CD8-positive, alpha-beta memory T cell (primary cell): ENCODE measurements at places on chromosomes 4 and X.
A peak's percentile ranks its signal among the peaks of the same experiment; 100 is the strongest.

GRCh38 chrX:112735147-112735546 is 55.4 kb upstream of the LHFPL1 start:
- H3K36me3 ChIP-seq: no peaks in the 10 kb centered on the region
- no peak overlapping the region for H3K4me3 ChIP-seq
- no peak for DNase-seq
- H3K4me1 ChIP-seq: no peaks in the 10 kb centered on the region
- no peak overlapping the region for H3K27ac ChIP-seq
- H3K27me3 ChIP-seq: no peaks in the 10 kb centered on the region

- H3K4me1 ChIP-seq: no peaks in the 10 kb centered on the region
- DNase-seq: no peak
- no peak overlapping the region for H3K27ac ChIP-seq
- no peaks in the 10 kb centered on the region for H3K27me3 ChIP-seq
- no peak overlapping the region for H3K4me3 ChIP-seq
- no peaks in the 10 kb centered on the region for H3K36me3 ChIP-seq
Observed at GRCh38 chrX:135307171-135307570, 2.1 kb upstream of the ETDC start.

GRCh38 chr4:10184041-10184440 is 67.4 kb upstream of the WDR1 start:
- no peak for DNase-seq
- peak overlapping the region; percentile 86 for H3K27ac ChIP-seq
- no peak overlapping the region for H3K4me3 ChIP-seq

GRCh38 chrX:65035446-65035770 is 59.2 kb upstream of the ZC4H2 start:
- no peak for DNase-seq
- H3K27ac ChIP-seq: peak overlapping the region; percentile 65
- H3K27me3 ChIP-seq: no peaks in the 10 kb centered on the region
- no peaks in the 10 kb centered on the region for H3K4me1 ChIP-seq

- H3K4me3 ChIP-seq: no peak overlapping the region
- no peaks in the 10 kb centered on the region for H3K27me3 ChIP-seq
- H3K36me3 ChIP-seq: no peaks in the 10 kb centered on the region
- DNase-seq: no peak
- no peak overlapping the region for H3K27ac ChIP-seq
Observed at GRCh38 chr4:23320931-23321587, 568.8 kb downstream of the PPARGC1A start.

GRCh38 chr4:121674696-121675095 is 22.1 kb downstream of the ANXA5 start:
- no peak overlapping the region for H3K27ac ChIP-seq
- no peaks in the 10 kb centered on the region for H3K27me3 ChIP-seq
- H3K36me3 ChIP-seq: peaks cover 6% of the 10 kb centered on the region
- no peaks in the 10 kb centered on the region for H3K4me1 ChIP-seq

- DNase-seq: no peak
- no peaks in the 10 kb centered on the region for H3K27me3 ChIP-seq
- no peak overlapping the region for H3K27ac ChIP-seq
- peaks cover 8% of the 10 kb centered on the region for H3K4me1 ChIP-seq
- H3K36me3 ChIP-seq: no peaks in the 10 kb centered on the region
- H3K4me3 ChIP-seq: no peak overlapping the region
Observed at GRCh38 chrX:39953879-39954278, 143.9 kb downstream of the BCOR start.

GRCh38 chr4:23903859-23904438 is 14.1 kb upstream of the PPARGC1A start:
- no peak overlapping the region for H3K4me3 ChIP-seq
- H3K4me1 ChIP-seq: no peaks in the 10 kb centered on the region

- no peaks in the 10 kb centered on the region for H3K36me3 ChIP-seq
- DNase-seq: no peak
- H3K27ac ChIP-seq: no peak overlapping the region
- H3K4me3 ChIP-seq: no peak overlapping the region
- H3K27me3 ChIP-seq: no peaks in the 10 kb centered on the region
Observed at GRCh38 chr4:2062808-2063524, 3.8 kb downstream of the NAT8L start.

DNA sequence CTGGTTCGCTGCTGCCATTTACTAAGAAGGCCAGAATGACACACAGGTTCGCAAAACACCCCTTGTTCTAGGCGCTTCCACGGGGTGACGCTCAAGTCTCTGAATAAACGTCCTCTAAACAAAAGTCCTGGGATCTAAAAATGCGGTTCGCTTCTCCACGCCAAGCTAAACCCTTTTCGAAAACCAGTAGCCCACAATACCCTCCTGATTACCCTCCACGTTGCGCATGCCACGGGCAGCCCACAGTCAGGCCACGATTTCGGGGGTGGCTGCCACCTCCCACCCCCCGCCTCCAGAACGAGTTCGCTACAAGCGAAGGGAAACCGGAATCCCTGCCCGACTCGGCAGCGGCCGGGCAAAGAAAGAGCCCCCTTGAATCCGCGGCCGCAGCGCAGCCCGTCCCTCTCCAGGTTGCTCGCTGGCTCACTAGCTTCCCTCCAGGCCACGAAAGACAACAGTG is 423 bp downstream of the RPL39 start:
- peaks cover 6% of the 10 kb centered on the region for H3K36me3 ChIP-seq
- peak overlapping the region; percentile 91 for H3K27ac ChIP-seq
- peak overlapping the region; percentile 72 for H3K4me3 ChIP-seq
- DNase-seq: peak; percentile 44
- no peaks in the 10 kb centered on the region for H3K27me3 ChIP-seq
- H3K4me1 ChIP-seq: peaks cover 25% of the 10 kb centered on the region

DNA sequence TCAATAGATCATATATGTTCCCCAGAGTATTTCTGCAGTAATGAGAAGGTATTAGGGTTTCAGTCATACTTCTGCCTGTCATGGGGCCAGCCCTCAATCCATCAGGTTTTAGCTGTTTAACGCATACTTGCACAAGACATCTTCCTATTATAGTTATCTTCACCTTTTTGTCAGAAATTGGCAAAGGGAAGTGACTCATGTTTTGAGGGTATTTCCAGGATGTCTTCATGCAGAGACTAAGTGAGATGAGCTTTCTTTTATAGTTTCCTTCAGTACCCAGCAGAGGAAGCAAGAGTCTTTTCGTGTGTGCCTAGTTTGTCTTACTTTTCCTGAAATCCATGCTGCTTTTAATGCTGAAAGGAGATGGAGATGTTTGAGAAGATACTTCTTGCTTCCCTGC is 9.5 kb downstream of the CSTF2 start:
- peak overlapping the region; percentile 1 for H3K27ac ChIP-seq
- no peak for DNase-seq
- peaks cover 32% of the 10 kb centered on the region for H3K36me3 ChIP-seq
- H3K4me3 ChIP-seq: no peak overlapping the region

- peaks cover 21% of the 10 kb centered on the region for H3K36me3 ChIP-seq
- H3K4me1 ChIP-seq: no peaks in the 10 kb centered on the region
- no peak overlapping the region for H3K27ac ChIP-seq
- no peak overlapping the region for H3K4me3 ChIP-seq
- H3K27me3 ChIP-seq: no peaks in the 10 kb centered on the region
Observed at GRCh38 chrX:16839852-16840460, 30.2 kb downstream of the RBBP7 start.

DNA sequence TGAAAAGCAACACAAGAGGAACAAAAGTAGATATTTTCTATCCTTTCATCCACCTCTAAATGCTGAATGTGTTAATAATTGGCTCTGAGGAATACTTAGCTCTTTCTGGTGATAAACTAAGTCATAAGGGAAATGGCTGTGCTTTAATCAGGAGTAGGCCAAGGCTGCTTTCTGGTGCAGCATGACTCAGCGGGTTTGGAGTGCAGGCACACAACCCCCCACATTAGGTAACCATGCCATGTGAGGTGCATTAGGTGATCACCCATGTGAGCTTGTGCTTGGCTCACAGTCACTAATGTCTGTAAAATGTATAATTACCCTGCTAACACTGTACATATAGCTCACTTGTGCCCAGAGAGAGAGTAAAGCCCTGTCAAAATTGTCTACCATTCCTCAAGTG is 57.2 kb downstream of the USP38 start:
- no peaks in the 10 kb centered on the region for H3K27me3 ChIP-seq
- no peaks in the 10 kb centered on the region for H3K36me3 ChIP-seq
- H3K4me3 ChIP-seq: no peak overlapping the region
- no peak overlapping the region for H3K27ac ChIP-seq
- no peak for DNase-seq
- H3K4me1 ChIP-seq: no peaks in the 10 kb centered on the region

GRCh38 chrX:18828832-18829404 is 121.5 kb downstream of the PPEF1 start:
- H3K27ac ChIP-seq: no peak overlapping the region
- no peak overlapping the region for H3K4me3 ChIP-seq
- no peak for DNase-seq
- H3K36me3 ChIP-seq: no peaks in the 10 kb centered on the region

DNA sequence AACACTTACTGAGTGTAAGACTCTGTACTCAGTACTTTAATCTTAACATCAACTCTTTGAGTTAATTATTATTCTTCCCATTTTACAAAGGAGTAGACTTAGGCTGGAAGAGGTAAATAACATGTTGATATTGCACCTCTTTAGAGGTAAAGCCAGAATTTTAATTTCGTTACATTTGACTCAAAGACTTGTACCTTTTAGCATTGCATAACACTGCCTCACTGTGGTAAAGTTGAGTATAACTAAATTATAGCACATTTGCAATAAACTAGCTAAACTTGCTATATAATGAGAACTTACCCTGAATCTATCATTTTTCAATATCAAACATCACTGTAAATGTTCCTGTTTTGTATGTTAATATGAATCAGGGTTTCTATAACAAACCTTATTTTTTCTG is 218.5 kb downstream of the PRR32 start:
- no peak overlapping the region for H3K27ac ChIP-seq
- no peak for DNase-seq
- no peaks in the 10 kb centered on the region for H3K36me3 ChIP-seq

GRCh38 chr4:122633211-122633610 is 12.3 kb upstream of the IL21 start:
- H3K27me3 ChIP-seq: no peaks in the 10 kb centered on the region
- no peaks in the 10 kb centered on the region for H3K36me3 ChIP-seq

- no peak overlapping the region for H3K4me3 ChIP-seq
- DNase-seq: no peak
- H3K27ac ChIP-seq: no peak overlapping the region
- H3K27me3 ChIP-seq: no peaks in the 10 kb centered on the region
- H3K4me1 ChIP-seq: no peaks in the 10 kb centered on the region
Observed at GRCh38 chr4:2186133-2186864, 55.6 kb downstream of the HAUS3 start.

DNA sequence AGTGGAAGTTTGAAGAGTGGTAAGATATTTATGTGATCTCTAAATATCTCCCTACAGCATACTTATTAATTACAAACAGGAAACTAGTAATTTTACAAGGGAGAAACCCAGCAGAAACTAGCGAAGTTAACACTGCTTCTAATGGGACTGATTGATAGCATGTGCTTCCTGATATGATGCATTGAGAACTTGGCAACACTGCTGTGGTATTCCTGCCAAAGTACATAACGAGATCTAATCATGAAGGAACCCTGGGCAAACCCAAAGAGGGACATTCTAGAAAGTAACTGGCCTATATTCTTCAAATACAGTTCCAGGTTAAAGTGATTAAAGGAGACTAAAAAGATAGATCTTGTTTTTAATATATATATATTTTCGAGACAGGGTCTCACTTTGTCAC is 4.6 kb upstream of the GPR34 start:
- no peaks in the 10 kb centered on the region for H3K36me3 ChIP-seq
- no peaks in the 10 kb centered on the region for H3K27me3 ChIP-seq
- no peaks in the 10 kb centered on the region for H3K4me1 ChIP-seq
- no peak overlapping the region for H3K4me3 ChIP-seq
- no peak overlapping the region for H3K27ac ChIP-seq

GRCh38 chr4:142365391-142365790 is 480.7 kb downstream of the INPP4B start:
- H3K36me3 ChIP-seq: no peaks in the 10 kb centered on the region
- H3K4me1 ChIP-seq: peaks cover 50% of the 10 kb centered on the region
- H3K27me3 ChIP-seq: no peaks in the 10 kb centered on the region
- DNase-seq: no peak
- no peak overlapping the region for H3K27ac ChIP-seq
- H3K4me3 ChIP-seq: no peak overlapping the region

GRCh38 chr4:77697860-77698590 is 92.4 kb downstream of the CXCL13 start:
- no peak for DNase-seq
- no peak overlapping the region for H3K27ac ChIP-seq
- H3K4me1 ChIP-seq: no peaks in the 10 kb centered on the region
- no peaks in the 10 kb centered on the region for H3K36me3 ChIP-seq

DNA sequence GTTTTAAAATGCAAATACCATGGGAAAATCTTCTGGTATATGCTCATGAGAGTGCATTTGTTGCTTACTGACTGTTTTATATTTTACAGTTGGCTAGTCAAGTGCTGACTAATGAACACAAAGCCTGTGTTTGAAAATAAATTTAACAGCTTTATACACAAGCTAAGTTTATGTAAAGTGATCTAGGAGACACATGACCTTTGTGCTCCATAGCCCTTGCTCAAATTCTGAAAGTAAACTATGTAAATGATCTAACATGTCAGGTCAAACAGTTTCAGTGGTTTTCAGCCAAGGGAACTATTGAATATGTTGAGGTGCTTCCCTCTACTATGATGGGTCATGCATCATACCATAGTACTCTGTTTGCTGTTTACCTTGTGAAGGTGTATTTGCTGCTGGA is 36.7 kb downstream of the DIAPH2 start:
- H3K4me3 ChIP-seq: no peak overlapping the region
- DNase-seq: no peak
- H3K36me3 ChIP-seq: no peaks in the 10 kb centered on the region
- no peaks in the 10 kb centered on the region for H3K27me3 ChIP-seq
- no peak overlapping the region for H3K27ac ChIP-seq
- H3K4me1 ChIP-seq: no peaks in the 10 kb centered on the region

DNA sequence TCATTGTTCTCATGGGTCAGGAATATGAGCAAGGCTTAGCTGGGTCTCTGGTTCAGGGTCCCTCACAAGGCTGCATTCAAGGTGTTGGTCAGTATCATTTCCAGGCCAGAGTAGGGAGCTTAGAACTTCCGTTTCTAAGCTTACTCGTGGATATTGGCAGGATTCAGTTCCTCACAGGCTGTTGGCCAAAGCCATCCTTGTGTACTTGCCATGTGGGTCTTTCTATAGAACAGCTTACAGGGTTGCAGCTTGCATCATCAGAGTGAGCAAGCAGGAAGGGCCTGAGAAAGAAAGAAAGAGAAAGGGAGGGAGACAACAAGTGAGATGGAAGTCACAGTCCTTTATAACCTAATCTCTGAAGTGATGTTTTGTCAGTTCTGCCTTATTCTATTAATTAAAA is 5.1 kb upstream of the LIMCH1 start:
- H3K27ac ChIP-seq: no peak overlapping the region
- H3K36me3 ChIP-seq: no peaks in the 10 kb centered on the region
- H3K4me3 ChIP-seq: no peak overlapping the region
- no peak for DNase-seq

DNA sequence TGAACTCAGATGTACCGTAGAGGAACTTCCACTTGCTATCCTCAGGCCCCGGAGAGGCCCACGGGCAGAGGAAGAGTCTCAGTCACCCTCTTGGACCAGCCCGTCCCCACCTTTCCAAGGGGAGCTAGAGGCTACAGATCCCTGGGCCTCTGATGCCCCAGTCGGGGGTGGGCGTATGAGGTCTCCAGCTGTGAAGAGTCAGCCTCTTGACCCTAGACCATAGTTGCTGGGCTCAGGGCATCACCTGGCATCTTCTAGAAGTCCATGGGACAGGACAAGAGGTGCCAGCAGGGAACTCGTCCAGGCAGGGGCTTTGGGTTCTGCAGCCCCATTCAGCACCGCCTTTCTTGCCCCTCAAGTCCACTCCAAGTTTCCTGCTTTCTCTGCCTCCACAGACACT is 11.6 kb downstream of the SASH3 start:
- DNase-seq: no peak
- peaks cover 12% of the 10 kb centered on the region for H3K4me1 ChIP-seq
- H3K27ac ChIP-seq: no peak overlapping the region
- no peaks in the 10 kb centered on the region for H3K27me3 ChIP-seq
